ENCODE measurements at places on chromosomes 5 and 9.

DNA sequence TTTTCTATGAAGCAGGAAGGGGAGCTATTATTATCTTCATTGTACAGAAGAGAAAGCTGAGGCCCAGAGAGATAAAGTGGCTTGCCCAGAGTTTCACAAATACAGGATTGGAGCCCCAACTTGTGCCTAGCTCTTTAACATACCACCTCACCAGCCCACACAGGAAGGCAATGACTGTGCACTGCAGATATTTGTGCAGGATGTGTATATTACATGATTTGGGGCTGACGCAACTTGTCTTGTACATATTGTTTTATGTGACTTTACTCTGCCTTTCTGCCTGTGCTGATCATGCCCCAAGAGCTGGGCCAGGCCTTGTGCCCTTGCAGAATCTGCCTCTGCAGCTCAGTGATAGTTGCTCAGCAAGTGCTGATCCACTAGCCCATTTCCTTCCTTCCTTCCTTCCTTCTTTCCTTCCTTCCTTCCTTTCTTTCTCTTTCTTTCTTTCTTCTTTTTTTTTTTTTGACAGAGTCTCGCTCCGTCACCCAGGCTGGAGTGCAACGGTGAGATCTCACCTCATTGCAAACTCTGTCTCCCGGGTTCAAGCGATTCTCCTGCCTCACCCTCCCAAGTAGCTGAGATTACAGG lies 106.6 kb upstream of the TBCA start:
- DNase-seq, result no peak
- no peaks in the 10 kb centered on the region for H3K4me1 ChIP-seq
- no peak overlapping the region for H3K4me3 ChIP-seq
- H3K27ac ChIP-seq, result no peak overlapping the region
- no peaks in the 10 kb centered on the region for H3K27me3 ChIP-seq
- H3K36me3 ChIP-seq, result no peaks in the 10 kb centered on the region

- H3K27me3 ChIP-seq, result no peaks in the 10 kb centered on the region
- H3K4me3 ChIP-seq, result no peak overlapping the region
- H3K4me1 ChIP-seq, result no peaks in the 10 kb centered on the region
- no peaks in the 10 kb centered on the region for H3K36me3 ChIP-seq
Measured at GRCh38 chr9:127844821-127845359, 9.6 kb downstream of the ENG start.

DNA sequence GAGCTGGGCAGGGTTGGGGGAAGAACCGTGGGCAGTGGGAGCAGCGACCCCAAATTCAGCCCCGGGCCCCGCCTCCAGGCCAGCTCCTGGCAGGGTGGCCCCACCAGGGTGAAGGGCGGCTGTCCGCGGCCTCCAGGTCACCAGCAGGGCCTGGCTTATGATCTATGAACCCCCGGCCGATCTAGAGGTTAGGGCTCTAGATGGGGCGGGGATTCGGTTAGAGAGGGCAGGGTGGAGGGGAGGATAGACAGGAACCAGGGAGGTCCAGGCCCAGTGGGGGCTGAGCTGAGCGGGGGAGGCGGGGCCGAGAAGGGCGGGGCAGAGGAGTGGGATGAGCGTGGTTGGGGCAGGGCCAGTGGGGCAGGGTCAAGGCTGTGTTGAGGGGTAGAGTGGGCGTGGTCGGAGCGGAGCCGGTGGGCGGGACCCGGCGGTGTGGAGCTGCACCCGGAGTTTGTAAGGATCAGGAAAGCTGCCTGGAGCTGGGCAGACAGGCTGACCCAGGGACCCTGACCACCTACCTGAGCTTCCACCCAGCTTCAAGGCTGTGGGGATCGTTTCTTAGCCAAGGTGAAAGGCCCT lies 29.3 kb upstream of the OBP2B start:
- no peaks in the 10 kb centered on the region for H3K27me3 ChIP-seq
- DNase-seq, result peak; percentile 39
- no peaks in the 10 kb centered on the region for H3K36me3 ChIP-seq
- peak overlapping the region; percentile 28 for H3K4me3 ChIP-seq
- peaks cover 9% of the 10 kb centered on the region for H3K4me1 ChIP-seq

GRCh38 chr5:112013660-112014059 lies 256.7 kb upstream of the NREP start:
- no peak overlapping the region for H3K4me3 ChIP-seq
- no peaks in the 10 kb centered on the region for H3K4me1 ChIP-seq
- H3K27me3 ChIP-seq, result no peaks in the 10 kb centered on the region
- no peaks in the 10 kb centered on the region for H3K36me3 ChIP-seq
- no peak for DNase-seq

DNA sequence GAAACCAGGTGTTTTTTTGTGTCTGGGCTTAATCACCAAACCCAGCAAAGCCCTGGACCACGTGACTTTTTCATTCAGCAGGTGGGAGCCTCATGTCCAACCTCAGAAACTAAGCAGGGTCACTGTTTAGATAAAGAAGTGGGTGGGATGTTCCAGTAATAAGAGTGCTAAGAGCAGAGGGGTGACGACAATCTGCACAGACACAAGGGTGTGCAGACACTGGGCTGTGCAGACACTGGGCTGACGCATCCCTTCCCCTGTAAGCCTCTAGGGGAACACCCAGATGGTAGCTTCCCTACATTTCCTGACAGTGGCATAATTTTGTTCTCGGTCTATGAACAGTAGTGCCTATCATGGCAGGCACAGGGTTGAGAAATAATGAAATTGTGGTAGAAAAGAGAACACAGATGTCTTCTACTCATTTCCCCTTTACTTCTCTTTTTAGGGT lies 85.1 kb downstream of the SAXO1 start:
- no peak overlapping the region for H3K4me3 ChIP-seq
- H3K36me3 ChIP-seq, result no peaks in the 10 kb centered on the region
- no peaks in the 10 kb centered on the region for H3K4me1 ChIP-seq
- H3K27ac ChIP-seq, result no peak overlapping the region
- DNase-seq, result no peak

DNA sequence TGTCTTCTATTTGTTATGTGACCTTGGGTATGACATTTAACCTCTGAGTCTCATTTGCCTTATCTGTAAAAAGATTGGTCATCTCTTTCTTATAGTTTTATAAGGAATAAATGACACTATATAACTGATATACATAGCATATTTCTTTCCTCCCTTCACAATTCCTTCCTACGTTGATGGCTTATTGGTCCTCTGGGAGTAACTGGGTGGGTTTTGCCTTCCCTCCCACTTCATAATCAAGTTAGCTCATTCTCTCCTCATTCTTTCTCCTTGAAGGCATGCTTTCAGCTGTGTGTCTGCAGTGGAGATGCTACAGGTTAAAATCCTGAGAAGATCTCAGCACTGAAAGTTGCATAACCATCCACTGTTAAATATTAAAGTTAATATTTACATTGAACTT lies 382.4 kb downstream of the TMEM38B start:
- no peaks in the 10 kb centered on the region for H3K27me3 ChIP-seq
- no peak overlapping the region for H3K4me3 ChIP-seq
- no peak for DNase-seq
- H3K36me3 ChIP-seq, result no peaks in the 10 kb centered on the region
- no peaks in the 10 kb centered on the region for H3K4me1 ChIP-seq

- H3K4me3 ChIP-seq, result peak overlapping the region; percentile 18
- no peaks in the 10 kb centered on the region for H3K36me3 ChIP-seq
- peaks cover 10% of the 10 kb centered on the region for H3K27me3 ChIP-seq
- H3K27ac ChIP-seq, result no peak overlapping the region
- H3K4me1 ChIP-seq, result peaks cover 13% of the 10 kb centered on the region
- peak; percentile 64 for DNase-seq
Measured at GRCh38 chr9:133429641-133430161, 7.5 kb downstream of the ADAMTS13 start.

GRCh38 chr5:148469501-148469935 lies 85.8 kb downstream of the FBXO38 start:
- no peaks in the 10 kb centered on the region for H3K4me1 ChIP-seq
- no peaks in the 10 kb centered on the region for H3K36me3 ChIP-seq
- no peak overlapping the region for H3K27ac ChIP-seq
- DNase-seq, result no peak
- no peak overlapping the region for H3K4me3 ChIP-seq
- H3K27me3 ChIP-seq, result peaks cover 4% of the 10 kb centered on the region

- no peaks in the 10 kb centered on the region for H3K27me3 ChIP-seq
- H3K36me3 ChIP-seq, result peaks cover 33% of the 10 kb centered on the region
- H3K4me3 ChIP-seq, result no peak overlapping the region
- no peaks in the 10 kb centered on the region for H3K4me1 ChIP-seq
Measured at GRCh38 chr9:121230256-121230655, 28.6 kb upstream of the RAB14 start.

DNA sequence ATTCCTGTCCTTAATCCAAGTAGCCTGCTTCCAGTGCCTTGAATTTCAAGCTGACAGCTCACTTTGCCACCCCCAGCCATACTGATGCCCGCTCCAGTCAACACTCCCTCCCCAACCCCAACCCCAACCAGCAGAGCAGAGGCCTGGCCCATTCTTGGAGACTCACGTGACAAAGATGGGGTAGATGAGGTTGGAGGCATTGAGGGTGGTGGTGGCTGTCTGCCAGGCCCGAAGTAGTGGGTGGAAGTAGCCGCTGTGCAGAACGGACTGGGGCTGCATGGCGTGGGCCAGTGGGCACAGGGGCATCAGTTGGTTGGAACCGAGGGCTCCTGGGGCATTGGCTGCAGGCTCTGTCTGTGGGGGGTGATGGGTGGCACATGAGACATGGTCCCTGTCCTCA lies 7.8 kb downstream of the ALAD start:
- peaks cover 40% of the 10 kb centered on the region for H3K36me3 ChIP-seq
- H3K4me3 ChIP-seq, result no peak overlapping the region
- H3K27ac ChIP-seq, result no peak overlapping the region
- DNase-seq, result no peak
- H3K27me3 ChIP-seq, result no peaks in the 10 kb centered on the region

- no peak for DNase-seq
- H3K27me3 ChIP-seq, result no peaks in the 10 kb centered on the region
- no peaks in the 10 kb centered on the region for H3K4me1 ChIP-seq
- no peak overlapping the region for H3K4me3 ChIP-seq
- no peaks in the 10 kb centered on the region for H3K36me3 ChIP-seq
- H3K27ac ChIP-seq, result no peak overlapping the region
Measured at GRCh38 chr9:38305582-38305981, 86.9 kb upstream of the ALDH1B1 start.

DNA sequence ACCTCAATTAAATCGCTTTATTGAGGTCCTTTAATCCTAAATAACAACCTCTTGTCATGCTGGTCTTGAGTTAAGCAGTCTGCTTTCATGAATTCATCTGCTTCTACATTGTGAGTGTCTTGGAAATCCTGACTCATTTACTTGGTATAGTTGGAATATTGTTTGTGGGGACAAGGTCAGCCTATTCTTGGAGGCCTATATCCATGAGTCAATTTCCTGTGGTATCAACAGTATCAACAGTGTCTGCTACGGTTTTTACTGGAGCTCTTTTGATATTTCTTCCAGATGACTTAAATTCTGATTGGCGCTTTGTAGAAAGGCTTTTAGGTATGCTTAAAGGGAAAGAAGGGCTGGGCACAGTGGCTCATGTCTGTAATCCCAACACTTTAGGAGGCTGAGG lies 71.2 kb upstream of the PARP8 start:
- no peaks in the 10 kb centered on the region for H3K27me3 ChIP-seq
- H3K36me3 ChIP-seq, result no peaks in the 10 kb centered on the region
- H3K27ac ChIP-seq, result no peak overlapping the region
- H3K4me3 ChIP-seq, result no peak overlapping the region
- no peaks in the 10 kb centered on the region for H3K4me1 ChIP-seq

DNA sequence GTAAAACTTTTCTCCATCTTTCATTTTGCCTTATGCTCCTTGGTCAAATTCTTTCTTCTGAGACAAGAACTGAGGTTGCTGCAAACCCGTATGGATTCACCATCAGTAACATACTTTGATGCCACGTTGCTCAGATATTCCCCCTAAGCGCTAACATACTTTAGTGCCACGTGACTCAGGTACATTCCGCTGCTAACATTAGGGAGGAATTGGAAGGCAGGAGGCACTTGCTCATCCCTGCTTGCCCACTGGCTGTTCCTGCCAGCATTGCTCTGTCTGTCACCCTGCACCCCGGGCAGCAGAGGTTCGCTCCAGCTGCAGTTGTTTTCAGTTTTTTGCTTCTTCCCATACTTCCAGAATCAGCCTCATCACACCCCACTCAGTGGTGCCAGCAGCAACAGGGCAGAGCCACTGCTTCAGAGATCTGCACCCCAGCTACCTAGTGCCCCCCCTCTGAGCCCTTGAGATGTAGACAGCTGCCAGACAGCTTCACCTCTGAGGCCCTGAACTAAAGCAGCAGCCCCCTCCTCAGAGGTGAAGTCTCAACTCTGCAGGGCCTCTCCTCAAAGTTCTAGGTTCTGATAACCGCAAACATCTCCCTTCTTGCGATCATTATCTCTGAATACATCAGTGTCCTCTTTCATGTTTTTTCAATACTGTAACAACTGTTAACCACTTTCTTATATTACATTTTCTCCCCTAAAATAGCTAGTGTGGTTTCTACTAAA lies 228.0 kb upstream of the KIF2A start:
- no peaks in the 10 kb centered on the region for H3K36me3 ChIP-seq
- H3K27ac ChIP-seq, result no peak overlapping the region
- no peak for DNase-seq
- H3K4me3 ChIP-seq, result no peak overlapping the region
- H3K4me1 ChIP-seq, result no peaks in the 10 kb centered on the region
- no peaks in the 10 kb centered on the region for H3K27me3 ChIP-seq

DNA sequence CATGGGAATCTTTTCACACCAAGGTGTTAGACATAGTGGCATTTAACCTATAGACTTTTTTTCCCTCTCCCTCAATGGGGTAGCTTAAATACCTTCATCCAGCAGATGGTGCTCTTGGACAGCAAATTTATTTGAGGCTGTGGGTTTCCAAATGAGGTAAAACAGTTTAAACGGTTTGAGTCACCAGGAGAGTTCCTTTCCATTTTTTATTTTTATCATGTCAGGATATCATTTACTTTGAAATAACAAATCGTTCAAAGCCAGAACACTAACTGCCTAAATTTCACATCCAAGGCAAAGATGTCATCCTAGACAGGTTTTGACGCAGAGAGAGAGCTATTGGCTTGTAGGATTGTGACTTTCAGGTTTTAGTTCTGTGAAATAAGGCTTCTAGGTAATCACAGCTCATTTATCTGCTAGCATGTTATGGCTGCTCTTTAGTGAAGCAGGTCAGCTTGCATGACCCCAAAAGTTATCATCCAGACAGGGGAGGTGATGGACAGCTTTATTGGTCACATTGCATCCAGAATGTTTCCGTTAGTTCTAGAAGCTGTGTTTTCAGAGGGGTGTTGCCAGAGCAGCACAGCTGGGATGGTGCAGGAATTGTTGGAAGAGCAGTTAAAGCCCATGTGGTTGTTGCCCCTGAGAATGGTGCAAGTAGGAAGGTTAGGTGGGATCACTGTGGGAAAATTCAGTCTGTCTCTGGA lies 69.8 kb downstream of the KDM4C start:
- DNase-seq, result peak; percentile 56
- H3K4me1 ChIP-seq, result no peaks in the 10 kb centered on the region
- H3K36me3 ChIP-seq, result peaks cover 14% of the 10 kb centered on the region
- no peak overlapping the region for H3K4me3 ChIP-seq
- no peak overlapping the region for H3K27ac ChIP-seq
- H3K27me3 ChIP-seq, result no peaks in the 10 kb centered on the region

Measured in B cell (primary cell).